Endothelial cell of umbilical vein (primary cell): ENCODE measurements at places on chromosomes 4 and X. TPM values are rescaled to one million over a fixed set of nuclear protein-coding genes. Genes with fewer than 3 reads are reported as not detected.

Gene SLC2A9
- 1.5 and 1.6 TPM in 2 replicates for total RNA-seq

Gene ATP2B3
- total RNA-seq: 0.07 and 0.16 TPM in 2 replicates

Gene KCND1
- 0.67 and 1.3 TPM in 2 replicates for total RNA-seq

Gene MGAT4D
- total RNA-seq: not detected in 2 replicates

Gene DUSP9
- 0.35 TPM in 1 of 2 replicates, not detected in the other for total RNA-seq

Gene BEX1
- total RNA-seq: 0.46 TPM in 1 of 2 replicates, not detected in the other

Gene SRPK3
- 0.18 and 0.40 TPM in 2 replicates for total RNA-seq

Gene H2BW2
- total RNA-seq: not detected in 2 replicates

Gene STK32B
- total RNA-seq: 7.8 and 12.4 TPM in 2 replicates

Gene XAGE1A
- total RNA-seq: not detected in 2 replicates

Gene DOK7
- total RNA-seq: not detected in 2 replicates

Gene GNRHR
- total RNA-seq: not detected in 2 replicates

Gene CT45A6
- not detected in 2 replicates for total RNA-seq

Gene BEND2
- not detected in 2 replicates for total RNA-seq

Gene ALB
- total RNA-seq: not detected in 2 replicates

Gene SRPX
- 104 and 126 TPM in 2 replicates for total RNA-seq

Gene NCAPG
- 63.4 and 66.4 TPM in 2 replicates for total RNA-seq

Gene SNX25
- 16.1 and 20.2 TPM in 2 replicates for total RNA-seq

Gene RAB39B
- not detected in 2 replicates for total RNA-seq

Gene CT45A3
- total RNA-seq: not detected in 2 replicates

Gene ZFP42
- not detected in 2 replicates for total RNA-seq

Gene GPR34
- not detected in 2 replicates for total RNA-seq

Gene MAGEA12
- not detected in 2 replicates for total RNA-seq

Gene CXCL9
- not detected in 2 replicates for total RNA-seq

Gene GPRASP3
- total RNA-seq: 5.1 and 7.2 TPM in 2 replicates

Gene PNMA3
- not detected in 2 replicates for total RNA-seq

Gene PI4K2B
- 17.9 and 19.3 TPM in 2 replicates for total RNA-seq

Gene PHKA1
- total RNA-seq: 5.5 and 7.1 TPM in 2 replicates

Gene P2RY10
- not detected in 2 replicates for total RNA-seq

Gene GLRA3
- total RNA-seq: not detected in 2 replicates

Gene TFE3
- total RNA-seq: 35.5 and 37.1 TPM in 2 replicates

Gene PDCL2
- not detected in 2 replicates for total RNA-seq

Gene IL9R
- not detected in 2 replicates for total RNA-seq

Gene EIF2S3
- total RNA-seq: 152 and 161 TPM in 2 replicates

Gene RPS6KA6
- total RNA-seq: 0.69 and 0.83 TPM in 2 replicates

Gene ZNF732
- total RNA-seq: 1.3 and 3.1 TPM in 2 replicates

Gene FGF2
- total RNA-seq: 16.3 and 23.9 TPM in 2 replicates

Gene PLP2
- 153 and 170 TPM in 2 replicates for total RNA-seq

Gene SH3RF1
- 24.3 and 24.9 TPM in 2 replicates for total RNA-seq

Gene TMEM31
- not detected in 2 replicates for total RNA-seq

Gene NAP1L3
- total RNA-seq: 0.22 and 0.25 TPM in 2 replicates

Gene CYSLTR1
- not detected in 2 replicates for total RNA-seq

Gene NEUROG2
- not detected in 2 replicates for total RNA-seq

Gene CRLF2
- not detected in 2 replicates for total RNA-seq

Gene SSX4B
- total RNA-seq: not detected in 2 replicates

Gene UGT2A3
- not detected in 2 replicates for total RNA-seq

Gene SLITRK4
- total RNA-seq: 0.77 and 3.8 TPM in 2 replicates

Gene CENPVL3
- total RNA-seq: not detected in 2 replicates
